ENCODE measurements at places on chromosomes 4 and X.

DNA sequence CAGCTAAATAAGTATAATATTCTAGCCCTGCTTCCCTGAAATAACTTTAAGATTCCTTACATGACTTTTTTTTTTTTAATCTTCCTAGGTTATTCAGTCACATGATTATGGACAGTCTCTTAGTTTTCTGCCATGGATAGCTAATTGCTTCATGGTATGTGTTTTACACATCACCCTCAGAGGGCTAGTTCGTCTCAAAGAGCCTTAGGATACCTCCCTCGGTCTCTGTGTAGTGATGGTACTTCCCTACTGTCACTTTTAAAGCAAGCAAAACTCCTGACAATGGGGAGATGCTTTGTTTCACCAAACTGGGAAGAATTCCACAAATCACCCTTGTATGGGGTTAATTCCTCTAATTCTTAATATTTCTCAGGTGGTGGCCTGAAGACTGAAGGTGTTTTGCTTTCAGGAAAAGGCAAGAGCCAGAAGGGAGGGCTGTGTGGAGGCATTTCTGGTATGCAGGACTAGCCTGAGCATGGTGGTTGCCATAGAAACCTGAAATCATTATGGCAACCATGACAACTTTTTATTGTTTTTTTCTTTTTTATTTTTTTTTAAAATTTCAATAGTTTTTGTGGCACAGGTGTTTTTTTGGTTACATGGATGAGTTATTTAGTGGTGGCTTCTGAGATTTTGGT lies 70.4 kb downstream of the BEX3 start:
- no peak for DNase-seq

DNA sequence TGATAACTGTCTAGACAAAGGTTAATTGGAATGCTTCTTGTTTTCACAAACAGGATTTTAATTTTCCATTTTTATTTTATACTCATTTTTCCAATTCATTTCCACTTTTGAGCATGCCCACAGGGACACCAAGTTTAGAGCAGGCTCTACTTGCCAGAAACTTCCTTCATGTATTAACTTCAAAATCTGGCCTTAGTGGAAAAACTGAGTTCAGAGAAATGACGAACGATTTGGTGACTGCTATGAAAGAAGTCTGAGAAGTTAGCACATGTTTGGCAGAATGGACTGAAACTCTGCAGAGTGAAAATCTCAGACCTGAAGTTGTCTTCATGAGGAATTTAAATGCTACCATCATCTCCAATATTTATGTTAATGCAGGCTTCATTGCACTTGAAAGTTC lies 214.1 kb downstream of the THOC2 start:
- no peak for DNase-seq

- DNase-seq = no peak
These were observed 311.5 kb downstream of the TENM3 start for GRCh38 chr4:182554736-182555135.

DNA sequence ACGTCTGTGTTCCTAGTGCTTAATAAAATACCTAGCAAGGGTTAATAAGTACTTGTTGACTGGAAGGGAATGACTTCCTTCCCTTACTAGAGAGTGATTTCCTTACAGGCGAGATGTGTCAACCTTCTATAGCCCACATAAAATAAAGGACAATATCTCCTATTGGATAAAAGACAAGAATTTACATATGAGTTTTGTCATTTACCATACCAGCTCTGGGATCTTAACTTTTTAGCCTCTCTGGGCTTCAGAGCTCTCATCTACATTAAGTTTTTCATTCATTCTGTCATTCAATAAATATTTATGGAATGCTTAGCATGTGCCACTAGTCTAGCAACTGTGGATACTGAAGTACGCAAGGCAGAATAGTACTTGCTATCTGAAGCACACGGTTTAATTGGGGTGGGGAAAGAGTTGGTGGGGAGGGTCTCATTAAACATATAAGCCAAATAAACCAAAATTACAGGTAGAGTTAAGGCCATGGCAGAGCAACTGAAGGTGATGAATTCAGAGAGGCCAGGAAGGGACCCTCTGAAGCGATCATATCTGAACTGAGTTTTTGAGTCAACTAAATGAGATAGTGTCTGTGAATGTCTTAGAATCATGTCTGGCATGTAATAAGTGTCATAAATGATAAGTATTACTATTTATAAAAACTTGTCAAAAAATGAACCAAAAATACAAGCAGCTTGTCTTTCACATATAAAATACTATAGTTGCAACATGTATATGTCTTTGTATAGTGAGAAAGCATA lies 91.6 kb upstream of the BMP2K start:
- no peak for DNase-seq

DNA sequence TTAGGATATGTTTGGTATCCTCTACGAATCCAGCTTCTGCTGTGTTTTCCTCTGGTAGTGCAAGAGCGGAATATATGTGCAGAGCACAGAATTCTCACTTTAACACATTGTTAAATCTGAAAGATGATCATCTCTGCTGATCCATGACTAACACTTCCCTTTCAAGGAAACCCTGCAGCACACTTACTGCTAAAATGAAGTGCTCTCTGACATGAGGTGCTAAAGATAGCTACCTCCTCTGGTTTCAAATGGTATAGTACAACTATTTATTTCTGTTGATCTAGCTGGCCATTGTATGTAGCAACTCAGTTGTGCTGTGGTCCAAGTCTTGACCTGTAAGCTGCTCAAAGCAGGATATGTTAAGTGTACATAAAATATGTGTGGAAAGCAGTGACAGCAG lies 162.4 kb upstream of the FMR1 start:
- no peak for DNase-seq

All from cerebellar nuclear complex (tissue), 1 donor.